ENCODE measurements at places on chromosomes 16 and 17.
A peak's percentile ranks its signal among the peaks of the same experiment; 100 is the strongest.

DNA sequence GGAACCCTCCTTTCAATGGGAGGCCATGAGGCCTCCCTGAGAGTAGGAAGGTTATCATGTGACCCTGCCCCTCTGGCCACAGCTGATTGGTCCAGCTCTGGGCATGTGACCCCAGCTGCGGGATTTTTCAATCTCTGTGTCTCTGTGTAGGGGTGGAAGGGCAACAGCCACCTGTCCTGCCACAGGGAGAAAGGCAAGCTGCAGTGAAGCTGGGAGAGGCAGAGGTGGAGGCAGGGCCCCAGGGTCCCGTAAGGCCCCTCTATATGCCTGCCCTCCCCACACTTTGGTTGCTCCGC, 10.9 kb downstream of the DNAAF8 start:
- DNase-seq, result no peak

GRCh38 chr17:75959051-75959838, 18.4 kb upstream of the FBF1 start:
- no peak for DNase-seq

DNA sequence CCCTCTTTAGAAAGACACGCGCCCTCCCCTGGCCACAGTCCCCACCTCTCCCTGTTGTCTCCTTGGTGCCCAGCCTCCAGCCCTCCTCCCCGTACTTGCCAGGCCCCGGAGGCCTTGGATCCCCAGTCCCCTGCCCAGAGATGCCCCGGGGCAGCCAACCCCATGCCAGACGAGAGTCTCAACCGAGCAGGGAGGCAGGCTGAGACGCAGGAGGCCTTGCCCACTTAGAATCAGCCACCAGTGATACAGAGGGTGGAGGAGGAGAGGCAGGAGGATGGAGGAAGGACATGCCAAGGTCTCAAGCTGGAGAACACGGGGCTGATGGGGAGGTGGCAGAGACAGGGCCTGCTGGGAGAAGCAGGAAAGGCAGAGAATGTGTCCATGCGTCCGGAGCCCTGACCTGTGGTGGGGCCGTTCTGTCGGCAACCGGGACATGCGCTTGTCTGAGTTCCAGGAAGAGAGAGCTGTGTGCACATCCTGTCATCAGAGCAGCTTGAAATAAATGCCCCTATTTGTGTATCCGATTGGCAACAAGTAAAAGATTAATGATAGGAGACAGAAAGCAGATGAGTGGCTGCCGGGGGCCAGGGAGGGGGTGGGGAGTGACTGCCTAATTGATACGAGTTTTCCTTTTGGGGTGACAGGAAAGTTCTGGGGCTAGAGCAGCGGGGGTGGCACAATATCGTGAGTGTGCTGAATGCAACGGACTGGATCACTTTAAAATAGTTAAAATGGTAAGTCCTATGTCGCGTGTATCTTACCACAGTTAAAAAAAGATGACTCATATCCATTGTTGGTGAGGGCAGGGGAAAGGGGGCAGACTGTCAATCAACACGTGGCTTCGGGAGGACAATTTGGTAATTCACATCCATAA, 44.7 kb upstream of the MEAK7 start:
- no peak for DNase-seq

DNA sequence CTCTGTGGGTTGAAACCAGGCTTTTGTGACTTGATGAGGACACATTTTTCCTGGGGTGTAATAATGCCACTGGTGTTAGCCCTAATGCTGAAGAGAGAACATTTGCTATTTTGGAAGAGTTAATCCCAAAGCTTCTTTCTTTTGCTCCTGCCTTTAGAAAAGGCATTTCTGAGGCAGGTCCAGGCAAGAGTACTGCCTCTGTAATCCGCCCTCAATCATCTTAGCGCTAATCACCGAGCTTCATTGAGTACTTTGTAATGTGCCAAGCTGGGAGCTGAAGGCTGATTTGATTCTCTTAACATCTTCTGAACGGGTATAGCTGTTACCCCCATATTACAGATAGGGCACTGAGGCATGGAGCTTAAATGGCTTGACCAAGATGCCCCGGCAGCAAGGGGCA, 60.3 kb downstream of the AKAP1 start:
- DNase-seq, result no peak

GRCh38 chr16:81369888-81370504, 55.2 kb downstream of the GAN start:
- DNase-seq, result no peak

DNA sequence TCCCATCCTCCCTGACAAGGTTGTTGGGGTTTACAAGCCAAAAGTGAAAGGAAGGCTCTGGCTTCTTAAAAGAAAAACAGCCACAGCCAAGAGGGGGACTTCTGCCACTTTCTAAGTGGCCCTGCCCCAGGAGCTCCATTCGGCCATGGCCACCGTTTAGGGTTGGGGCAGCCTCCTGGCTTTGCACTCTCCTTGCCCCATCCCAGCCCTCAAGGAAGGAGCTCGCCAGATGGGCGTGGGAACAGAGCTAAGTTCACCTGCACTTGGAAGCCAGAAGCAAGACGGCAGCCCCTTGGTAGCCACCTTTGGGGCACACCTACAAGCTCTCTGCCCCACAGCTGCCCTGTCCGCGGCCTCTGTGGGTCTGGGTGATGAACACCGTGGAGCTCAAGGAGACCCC, 122.4 kb upstream of the CDC42EP4 start:
- no peak for DNase-seq

DNA sequence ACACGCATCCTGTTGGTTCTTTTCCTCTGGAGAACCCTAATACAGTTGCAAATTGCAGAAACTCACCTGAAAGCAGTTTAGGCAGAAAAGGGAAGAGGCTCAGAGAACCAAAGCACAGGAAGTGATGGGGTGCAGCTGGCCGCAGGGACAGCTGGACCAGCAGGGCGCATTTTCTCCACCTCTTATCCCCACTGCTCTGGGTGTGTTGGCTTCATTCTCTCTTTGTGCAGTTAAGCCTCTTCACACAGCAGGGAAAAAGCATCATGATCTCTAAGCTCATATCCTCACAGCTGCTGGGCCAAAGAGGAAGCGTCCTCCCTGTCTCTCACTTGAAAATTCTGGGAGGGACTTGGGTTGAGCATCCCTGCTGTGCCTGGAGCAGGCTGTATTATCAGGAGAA, 20.0 kb upstream of the LRRC75A start:
- no peak for DNase-seq

- DNase-seq, result no peak
Measured at GRCh38 chr17:48456589-48456988, 26.6 kb upstream of the SKAP1 start.

DNA sequence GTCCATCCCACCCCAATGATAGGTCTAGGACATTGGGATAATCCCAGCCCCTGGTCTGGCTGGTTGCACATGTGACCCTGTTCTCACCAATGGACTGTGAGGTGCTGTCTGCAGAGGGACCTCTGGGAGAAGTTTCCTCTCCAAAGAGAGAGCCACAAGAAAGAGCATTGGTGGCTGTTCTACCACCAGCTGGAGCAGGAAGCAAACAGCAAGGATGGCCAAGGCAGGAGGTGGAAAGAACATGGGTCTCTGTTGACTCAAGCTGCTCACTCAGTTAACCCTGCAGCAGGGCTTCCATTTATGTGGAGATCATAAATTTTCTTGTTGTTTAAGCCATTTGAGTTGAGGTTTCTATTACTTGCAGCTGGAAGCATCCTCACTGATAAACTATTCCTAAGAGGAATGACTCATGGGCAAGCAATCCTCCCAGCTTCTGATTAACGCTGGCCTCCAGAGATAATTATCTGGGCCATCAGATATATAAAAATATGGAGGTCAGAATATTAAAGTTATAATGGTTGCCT, 52.6 kb downstream of the CYB5B start:
- DNase-seq, result no peak

DNA sequence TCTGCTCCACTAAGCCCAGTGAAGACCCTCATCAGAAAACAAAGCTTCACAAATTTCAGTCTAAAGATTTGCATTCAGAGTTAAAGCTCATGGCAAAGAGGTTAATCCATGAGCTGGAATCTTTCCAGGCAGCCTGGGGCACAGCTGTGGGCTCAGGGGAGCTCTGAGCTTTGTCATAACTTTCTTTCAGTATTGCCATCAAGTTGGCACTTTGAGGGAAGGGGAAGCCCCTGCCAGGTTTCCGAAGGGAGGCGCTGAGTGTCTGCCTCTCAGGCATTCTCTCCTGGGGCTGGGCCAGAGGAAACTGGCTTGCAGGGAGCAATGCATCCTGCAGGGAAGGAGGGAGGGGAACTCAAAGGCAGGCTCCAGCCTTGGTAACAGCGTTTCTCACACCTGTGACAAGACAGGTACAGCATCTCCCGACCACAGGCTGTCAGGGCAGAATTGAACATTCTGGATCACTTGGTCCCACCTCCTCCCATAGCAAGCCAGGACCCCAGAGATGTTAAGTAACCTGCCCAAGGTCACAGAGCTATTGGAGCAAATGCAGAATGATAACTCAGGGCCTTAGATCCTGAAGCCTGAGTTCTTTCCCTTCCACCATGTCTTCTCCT, 3.9 kb downstream of the LPO start:
- no peak for DNase-seq

DNA sequence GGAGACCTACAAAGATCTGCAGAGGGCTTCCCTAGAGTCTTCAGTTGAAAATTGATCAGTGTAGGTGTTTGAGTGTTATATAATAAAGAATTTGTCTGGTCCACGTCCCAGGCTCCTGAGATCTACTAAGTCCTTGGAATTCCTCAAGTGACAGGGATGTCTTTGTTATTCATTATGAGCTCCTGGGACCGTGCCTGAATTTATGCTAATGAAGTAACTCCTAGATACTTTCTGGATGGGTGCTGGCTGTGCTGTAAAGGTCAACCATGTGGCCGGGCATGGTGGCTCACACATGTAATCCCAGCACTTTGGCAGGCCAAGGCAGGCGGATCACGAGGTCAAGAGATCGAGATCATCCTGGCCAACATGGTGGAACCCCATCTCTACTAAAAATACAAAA, 43.7 kb downstream of the CDC27 start:
- no peak for DNase-seq

DNA sequence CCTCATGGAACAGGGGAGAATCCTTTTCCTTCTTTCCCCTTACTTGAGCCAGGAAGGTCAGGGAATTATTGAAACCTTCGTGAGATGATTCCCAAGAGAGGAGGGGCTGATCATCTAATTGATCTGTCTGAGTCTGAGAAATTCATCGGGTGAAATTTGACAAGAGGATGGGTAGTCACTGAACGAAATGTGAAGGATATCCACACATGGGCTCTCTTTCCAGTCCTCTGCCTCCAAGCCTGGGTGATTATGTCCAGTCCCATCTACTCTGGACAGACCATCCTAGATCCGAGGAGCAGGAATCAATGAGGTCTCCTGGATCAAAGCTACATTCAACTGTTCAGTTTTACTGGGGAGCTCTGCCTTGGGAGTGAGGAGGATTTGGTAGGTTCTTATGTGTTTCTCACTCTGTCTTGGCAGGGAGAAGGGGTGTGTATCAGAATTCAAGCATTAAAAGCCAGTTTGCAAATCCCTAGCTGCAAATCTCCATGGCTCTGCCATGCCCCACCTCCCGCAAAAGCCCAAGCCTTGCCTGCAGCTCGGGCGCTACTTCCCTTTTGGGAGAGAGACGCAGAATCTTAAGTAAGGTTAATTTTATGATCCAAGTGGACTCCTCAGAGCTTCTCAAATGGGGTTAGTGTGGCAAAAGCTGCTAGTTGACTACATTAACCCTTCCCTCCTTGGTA, 47.1 kb upstream of the TEKT3 start:
- no peak for DNase-seq

DNA sequence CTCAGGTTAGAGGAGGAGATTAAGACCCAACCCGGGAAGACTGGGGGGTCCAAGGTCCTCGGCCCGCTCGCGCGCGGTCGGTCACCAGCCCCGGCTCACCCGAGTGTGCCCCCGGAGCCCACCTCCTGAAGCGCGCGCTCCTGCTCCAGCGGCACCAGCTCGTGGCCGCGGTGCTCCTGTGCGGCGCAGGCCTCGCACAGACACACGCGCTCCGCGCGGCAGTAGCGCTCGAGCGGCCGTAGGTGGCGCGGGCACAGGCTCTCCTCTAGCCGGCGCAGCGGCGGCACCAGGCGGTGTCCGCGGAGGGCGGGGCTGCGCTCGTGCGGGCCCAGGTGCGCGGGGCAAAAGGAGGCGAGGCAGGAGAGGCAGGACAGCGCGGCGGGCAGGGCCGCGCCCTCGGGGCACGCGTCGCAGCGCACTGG, 618 bp downstream of the TRIM47 start:
- DNase-seq, result peak; percentile 65

GRCh38 chr16:10878328-10878643, 1.3 kb downstream of the CIITA start:
- no peak for DNase-seq

DNA sequence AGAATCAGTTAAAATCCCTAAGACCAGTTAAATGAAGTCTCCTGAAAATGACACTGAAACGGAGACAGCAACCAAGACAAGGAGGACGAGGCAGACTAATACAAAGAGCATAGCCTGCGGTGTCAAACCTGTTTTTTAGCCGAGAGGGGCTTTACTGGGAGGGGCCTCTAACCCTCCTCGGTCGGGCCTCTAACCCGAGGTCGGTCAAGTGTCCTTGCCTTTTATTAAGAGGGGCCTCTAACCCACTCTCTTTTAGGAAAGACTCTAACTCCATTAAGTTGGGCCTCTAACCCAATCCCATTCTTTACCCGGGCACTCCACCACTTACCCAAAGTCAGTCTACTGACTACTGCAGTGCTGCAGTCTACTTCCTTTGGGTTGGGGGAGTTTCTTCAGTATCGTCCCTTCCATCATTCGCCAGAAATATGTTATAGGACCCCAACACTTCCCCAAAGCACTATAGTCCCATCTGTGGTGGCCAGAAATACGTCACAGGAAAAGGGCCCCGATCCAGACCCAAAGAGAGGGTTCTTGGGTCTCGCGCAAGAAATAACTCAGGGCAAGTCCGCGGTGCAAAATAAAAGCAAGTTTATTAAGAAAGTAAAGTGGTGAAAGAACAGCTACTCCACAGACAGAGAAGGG, 39.2 kb upstream of the ARL4D start:
- DNase-seq, result no peak

- DNase-seq, result no peak
Measured at GRCh38 chr17:66691644-66692420, 143.1 kb upstream of the CACNG5 start.

GRCh38 chr17:49748223-49748622, 15.7 kb downstream of the FAM117A start:
- no peak for DNase-seq

- peak; percentile 55 for DNase-seq
Measured at GRCh38 chr17:14926526-14927122, 338.5 kb downstream of the PMP22 start.

- no peak for DNase-seq
Measured at GRCh38 chr16:68131813-68132706, 46.9 kb downstream of the NFATC3 start.

GRCh38 chr17:56142325-56142724, 10.9 kb upstream of the ANKFN1 start:
- DNase-seq, result no peak

GRCh38 chr16:56607109-56607618, 1.2 kb upstream of the MT2A start:
- DNase-seq, result no peak

DNA sequence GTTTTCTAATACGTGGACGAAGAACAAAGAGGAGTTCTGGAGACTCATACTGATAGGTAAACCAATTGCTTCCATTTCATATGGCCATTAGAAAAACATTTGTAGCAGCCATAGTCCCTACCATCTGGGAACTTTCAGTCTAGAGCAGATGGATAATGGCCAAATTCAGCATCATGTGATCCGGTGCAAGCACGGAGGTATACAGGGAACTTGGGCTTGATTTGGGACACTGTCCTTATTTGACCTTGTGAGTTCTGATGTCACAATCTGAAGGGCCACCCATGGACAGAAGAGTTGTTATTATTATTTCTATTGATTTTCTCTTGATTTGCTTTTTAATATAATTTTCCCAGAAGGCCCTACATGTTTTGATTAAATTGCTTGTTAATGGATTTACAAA, 154.6 kb upstream of the ZNF267 start:
- no peak for DNase-seq
